Effector memory CD4-positive, alpha-beta T cell (primary cell): ENCODE measurements at places on chromosomes 16 and 17.

DNA sequence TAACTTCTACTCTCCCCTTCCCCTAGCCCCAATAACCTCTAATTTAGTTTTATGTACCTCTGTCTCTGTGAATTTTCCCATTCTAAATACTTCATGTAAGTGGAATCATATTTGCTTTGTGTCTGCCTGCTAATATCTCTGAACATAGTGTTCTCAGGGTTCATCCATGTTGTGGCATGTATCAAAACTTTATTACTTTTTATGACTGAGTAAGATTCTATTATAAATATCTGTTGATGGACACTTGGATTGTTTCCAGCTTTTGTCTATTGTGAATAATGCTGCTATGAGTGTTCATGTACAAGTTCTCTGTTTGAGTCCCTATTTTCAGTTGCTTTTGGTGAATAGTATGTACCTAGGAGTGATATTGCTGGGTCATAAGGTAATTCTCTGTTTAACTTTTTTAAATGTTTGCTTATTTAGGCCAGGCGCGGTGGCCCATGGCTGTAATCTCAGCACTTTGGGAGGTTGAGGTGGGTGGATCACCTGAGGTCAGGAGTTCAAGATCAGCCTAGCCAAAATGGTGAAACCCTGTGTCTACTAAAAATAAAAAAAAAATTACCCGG, 92.8 kb downstream of the CHD9 start:
- no peak for DNase-seq
- no peak overlapping the region for H3K27ac ChIP-seq
- H3K36me3 ChIP-seq, result no peaks in the 10 kb centered on the region
- H3K4me3 ChIP-seq, result no peak overlapping the region
- no peaks in the 10 kb centered on the region for H3K27me3 ChIP-seq

DNA sequence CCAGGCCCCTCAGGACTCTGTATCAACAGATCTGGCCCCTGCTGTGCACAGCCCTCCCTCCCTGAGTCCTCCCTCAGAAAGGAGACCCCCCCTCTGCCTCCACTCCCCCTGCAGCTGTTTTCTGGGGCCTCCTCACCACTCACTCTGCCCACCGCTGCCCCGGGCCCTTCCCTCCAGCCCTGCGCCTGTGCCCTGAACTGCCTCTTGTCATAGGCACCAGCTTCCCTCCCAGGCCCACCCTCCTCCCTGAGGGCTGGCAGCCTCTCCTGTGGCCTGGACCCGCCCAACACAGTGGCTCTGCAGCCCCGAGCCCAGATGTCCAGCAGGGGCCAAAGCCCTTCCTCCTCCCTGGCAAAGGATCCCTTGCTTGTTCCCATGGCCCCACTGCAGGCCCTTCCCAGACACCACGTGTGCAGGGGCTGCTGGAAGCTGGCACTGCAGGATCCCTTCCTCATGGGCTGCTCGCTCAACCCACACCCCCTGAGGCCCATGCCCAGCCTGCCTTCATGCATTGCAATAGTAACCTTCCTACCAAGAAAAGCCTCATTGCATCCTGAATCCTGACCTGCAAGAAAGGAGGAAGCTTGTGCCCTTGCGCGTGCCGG, 25.8 kb downstream of the GNPTG start:
- H3K27me3 ChIP-seq, result no peaks in the 10 kb centered on the region
- peaks cover 30% of the 10 kb centered on the region for H3K36me3 ChIP-seq
- no peak overlapping the region for H3K4me3 ChIP-seq

- no peak for DNase-seq
- H3K27ac ChIP-seq, result no peak overlapping the region
- H3K4me1 ChIP-seq, result peaks cover 3% of the 10 kb centered on the region
- no peak overlapping the region for H3K4me3 ChIP-seq
Measured at GRCh38 chr17:75688209-75688825, 21.2 kb downstream of the SAP30BP start.

DNA sequence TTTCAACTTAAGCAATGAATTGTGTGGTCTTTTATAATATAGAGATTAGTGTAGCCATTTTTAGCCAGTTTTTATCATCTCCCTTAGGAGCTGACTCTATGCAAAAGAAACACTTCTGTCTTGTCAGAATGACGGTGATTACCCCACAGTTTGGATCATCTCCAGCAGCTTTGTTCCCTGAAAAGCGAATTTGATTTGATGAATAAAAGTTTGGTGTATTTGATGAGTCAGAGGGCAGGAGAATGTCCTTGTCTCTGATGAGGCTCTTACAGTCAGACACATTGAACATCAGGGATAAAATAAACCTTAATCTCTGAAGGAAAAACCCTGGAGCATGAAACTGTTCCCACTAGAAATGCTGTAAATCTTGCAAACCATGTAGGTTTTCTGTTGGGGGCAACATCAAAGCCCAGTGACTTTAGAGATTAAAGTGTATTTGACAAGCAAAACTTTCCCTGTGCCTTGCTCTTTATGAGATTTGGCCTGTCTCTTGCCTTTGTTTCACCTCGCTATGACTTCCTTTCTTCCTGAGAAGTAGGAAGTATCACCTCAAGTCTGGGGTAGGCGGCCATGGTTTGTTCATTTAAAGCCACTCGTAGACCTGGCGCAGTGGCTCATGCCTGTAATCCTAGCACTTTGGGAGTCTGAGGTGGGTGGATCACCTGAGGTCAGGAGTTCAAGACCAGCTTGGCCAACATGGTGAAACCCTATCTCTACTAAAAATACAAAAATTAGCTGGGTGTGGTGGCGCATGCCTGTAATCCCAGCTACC, 209.3 kb downstream of the FTO start:
- no peak overlapping the region for H3K4me3 ChIP-seq
- H3K4me1 ChIP-seq, result peaks cover 10% of the 10 kb centered on the region
- H3K27me3 ChIP-seq, result no peaks in the 10 kb centered on the region
- DNase-seq, result no peak

DNA sequence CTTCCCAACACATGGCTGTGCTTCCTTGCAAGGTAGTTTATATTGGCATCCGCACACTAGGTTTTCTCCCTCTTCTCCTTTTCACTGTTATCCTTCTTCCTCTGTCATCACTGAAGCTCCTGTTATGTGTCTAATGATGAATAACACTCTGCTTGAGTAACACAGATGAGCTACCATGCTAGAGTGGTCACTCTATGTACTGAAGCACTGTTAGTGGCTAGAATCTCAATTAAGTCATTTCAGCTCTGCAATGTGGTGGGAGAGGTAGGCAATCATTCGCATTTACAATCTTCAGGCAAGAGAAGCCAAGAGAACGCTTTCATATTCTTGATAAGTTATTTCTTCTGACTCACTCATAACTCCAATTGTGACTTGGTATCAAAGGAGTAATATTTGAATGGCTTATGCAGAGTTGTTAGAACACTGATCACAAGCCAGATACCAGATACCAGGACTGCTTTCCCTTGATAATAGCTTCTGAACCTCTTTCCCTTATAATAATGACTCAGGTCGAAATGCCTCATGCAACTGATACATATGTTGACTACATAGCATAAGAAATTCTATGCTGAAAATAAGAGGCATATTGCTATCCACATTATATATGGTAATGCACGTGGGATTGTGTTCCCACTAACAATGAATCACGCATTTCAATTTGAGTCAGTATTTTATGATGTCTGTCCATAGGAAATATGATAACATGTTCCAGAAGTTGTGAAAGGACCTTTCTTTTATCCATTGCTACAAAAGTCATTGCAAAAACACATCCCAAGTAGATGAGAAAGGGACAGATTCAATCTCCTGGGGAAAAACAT, 158.0 kb upstream of the HS3ST3A1 start:
- H3K27me3 ChIP-seq, result no peaks in the 10 kb centered on the region
- H3K4me1 ChIP-seq, result no peaks in the 10 kb centered on the region
- H3K4me3 ChIP-seq, result no peak overlapping the region
- no peak overlapping the region for H3K27ac ChIP-seq
- no peak for DNase-seq

- H3K27me3 ChIP-seq, result peaks cover 4% of the 10 kb centered on the region
- no peak for DNase-seq
- no peak overlapping the region for H3K27ac ChIP-seq
- no peaks in the 10 kb centered on the region for H3K36me3 ChIP-seq
- no peaks in the 10 kb centered on the region for H3K4me1 ChIP-seq
Measured at GRCh38 chr17:36851250-36851649, 86.0 kb upstream of the LHX1 start.

DNA sequence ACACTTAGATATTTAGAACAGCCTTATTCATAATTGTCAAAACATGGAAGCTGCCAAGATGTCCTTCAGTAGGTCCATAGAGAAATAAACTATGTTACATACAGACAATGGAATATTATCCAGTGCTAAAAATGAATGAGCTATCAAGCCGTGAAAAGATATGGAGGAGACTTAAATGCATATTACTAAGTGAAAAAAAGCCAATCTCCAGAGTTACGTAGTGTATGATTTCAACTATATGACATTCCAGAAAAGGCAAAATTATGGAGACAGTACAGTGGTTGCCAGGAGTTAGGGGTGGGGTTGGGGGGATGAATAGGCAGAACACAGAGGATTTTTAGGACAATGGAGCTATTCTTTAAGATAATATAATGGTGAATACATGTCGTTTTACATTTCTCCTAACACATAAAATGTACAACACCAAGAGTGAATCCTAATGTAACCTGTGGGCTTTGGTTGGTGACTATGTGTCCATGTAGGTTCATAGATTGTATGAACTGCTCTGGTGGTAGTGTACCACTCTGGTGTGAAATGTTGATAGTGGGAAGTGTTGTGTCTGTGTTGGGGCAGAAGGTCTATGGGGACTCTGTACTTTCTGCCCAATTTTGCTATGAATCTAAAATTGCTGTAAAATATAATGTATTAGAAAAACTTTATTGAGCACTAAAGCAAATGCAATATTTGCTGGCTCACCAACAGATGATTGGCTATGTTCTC, 122.6 kb downstream of the USP22 start:
- H3K4me1 ChIP-seq, result no peaks in the 10 kb centered on the region
- H3K27ac ChIP-seq, result no peak overlapping the region
- no peak overlapping the region for H3K4me3 ChIP-seq
- no peak for DNase-seq

- peaks cover 58% of the 10 kb centered on the region for H3K4me1 ChIP-seq
- peak overlapping the region; percentile 33 for H3K27ac ChIP-seq
- peak overlapping the region; percentile 63 for H3K4me3 ChIP-seq
- DNase-seq, result no peak
- no peaks in the 10 kb centered on the region for H3K36me3 ChIP-seq
Measured at GRCh38 chr16:10940501-10941079, 1.7 kb downstream of the DEXI start.

DNA sequence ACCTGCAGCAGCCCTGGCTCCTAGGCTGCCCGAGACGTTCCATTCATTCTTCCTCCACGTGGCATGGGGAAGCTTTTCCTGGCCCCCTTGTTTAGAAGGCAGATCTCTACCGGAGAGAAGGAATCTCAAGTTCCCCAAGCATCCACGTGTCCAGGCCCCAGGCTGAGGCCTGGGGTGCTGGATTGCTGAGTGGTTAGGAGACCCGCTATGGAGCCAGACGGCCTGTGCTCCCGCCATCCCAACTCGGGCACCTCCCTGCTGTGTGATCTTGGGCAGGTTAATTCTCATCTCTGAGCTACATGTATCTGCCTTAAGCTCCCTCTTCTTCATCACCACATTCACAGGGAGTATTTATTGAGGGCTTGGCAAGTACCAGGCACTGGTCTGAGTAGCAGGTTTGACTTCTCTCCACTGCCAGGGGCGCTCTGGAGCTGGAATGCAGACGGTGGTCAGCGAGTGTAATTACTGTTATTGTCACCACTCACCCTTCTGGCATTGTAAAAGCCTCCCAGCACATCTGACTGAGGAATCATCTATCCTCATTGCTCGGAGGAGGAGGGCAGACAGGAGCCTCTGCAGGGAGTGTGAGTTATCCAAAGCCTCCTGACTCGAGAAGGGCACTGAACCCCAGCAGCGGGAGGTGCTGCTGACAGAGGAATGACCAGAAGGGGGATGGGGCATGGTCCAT, 1.1 kb upstream of the ADGRG1 start:
- no peak overlapping the region for H3K4me3 ChIP-seq
- H3K27ac ChIP-seq, result no peak overlapping the region
- H3K4me1 ChIP-seq, result no peaks in the 10 kb centered on the region
- DNase-seq, result no peak
- no peaks in the 10 kb centered on the region for H3K36me3 ChIP-seq
- peaks cover 12% of the 10 kb centered on the region for H3K27me3 ChIP-seq

DNA sequence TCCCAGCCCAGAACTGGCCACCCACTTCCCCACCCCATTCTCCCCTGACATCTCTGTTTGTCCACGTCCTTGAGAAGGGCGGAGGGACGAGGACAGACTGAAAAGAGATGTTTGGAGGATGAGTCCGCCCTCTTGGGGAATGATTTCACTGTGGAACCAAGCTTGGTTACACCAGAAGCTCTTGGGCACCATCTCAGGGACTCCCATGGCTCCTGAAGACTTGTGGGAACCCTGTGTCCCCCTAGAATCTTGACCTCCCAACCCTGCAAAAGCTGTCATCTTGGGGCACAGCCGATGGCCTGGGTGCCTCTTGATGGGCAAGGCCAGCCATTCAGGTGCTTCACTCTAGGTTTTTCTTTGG, 25.9 kb upstream of the LITAF start:
- no peaks in the 10 kb centered on the region for H3K27me3 ChIP-seq
- no peaks in the 10 kb centered on the region for H3K36me3 ChIP-seq
- DNase-seq, result no peak
- no peak overlapping the region for H3K4me3 ChIP-seq
- no peak overlapping the region for H3K27ac ChIP-seq

- H3K36me3 ChIP-seq, result no peaks in the 10 kb centered on the region
- H3K4me3 ChIP-seq, result no peak overlapping the region
- no peak for DNase-seq
- no peak overlapping the region for H3K27ac ChIP-seq
- no peaks in the 10 kb centered on the region for H3K27me3 ChIP-seq
- H3K4me1 ChIP-seq, result peaks cover 6% of the 10 kb centered on the region
Measured at GRCh38 chr17:337866-338265, 14.7 kb downstream of the RPH3AL start.

- H3K4me1 ChIP-seq, result no peaks in the 10 kb centered on the region
- no peak overlapping the region for H3K4me3 ChIP-seq
- H3K27ac ChIP-seq, result no peak overlapping the region
Measured at GRCh38 chr16:9801651-9802050, 380.6 kb downstream of the GRIN2A start.

DNA sequence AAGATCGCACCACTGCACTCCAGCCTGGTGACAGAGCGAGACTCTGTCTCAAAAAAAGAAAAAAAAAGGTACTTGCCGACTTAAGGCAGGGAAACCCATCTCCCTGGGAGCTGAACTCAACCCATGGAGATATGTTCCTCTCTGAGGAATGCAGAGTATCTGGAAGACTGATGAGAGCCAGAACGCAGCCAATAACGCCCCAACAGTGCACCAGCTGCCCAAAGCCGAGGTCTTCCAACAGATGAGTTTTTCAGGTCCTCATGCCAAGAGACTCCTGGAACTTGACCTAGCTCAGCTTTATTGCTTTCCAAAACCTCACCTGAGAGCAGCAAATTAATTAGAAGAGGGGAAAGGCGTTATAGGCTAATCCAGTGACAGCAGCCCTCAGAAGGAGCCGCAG, 9.4 kb downstream of the ELAC2 start:
- DNase-seq, result no peak
- H3K4me3 ChIP-seq, result no peak overlapping the region
- peaks cover 79% of the 10 kb centered on the region for H3K36me3 ChIP-seq
- no peaks in the 10 kb centered on the region for H3K27me3 ChIP-seq
